ENCODE measurements at places on chromosomes 3 and 15.

- no peak for DNase-seq
Observed at GRCh38 chr15:97684249-97684648, 276.3 kb upstream of the ARRDC4 start.

DNA sequence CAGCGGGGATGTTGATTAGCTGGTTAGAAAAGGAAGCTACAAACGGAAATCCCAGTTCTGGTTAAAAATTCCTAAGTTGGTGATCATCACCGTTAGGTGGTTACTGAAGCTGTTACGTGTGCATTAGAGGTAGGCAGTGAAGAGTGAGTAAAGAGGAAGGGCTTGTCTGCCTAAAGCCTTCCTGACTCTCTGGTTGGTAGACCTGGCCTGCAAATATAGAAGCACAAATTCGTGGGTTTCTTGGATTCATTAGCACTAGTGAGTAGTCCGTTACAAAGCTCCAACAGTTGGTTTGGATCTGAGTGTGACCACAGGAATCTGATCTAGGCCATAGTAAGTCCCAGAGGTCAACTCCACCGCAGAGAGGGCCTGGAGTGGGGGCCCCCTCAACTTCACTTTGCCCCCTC, 174.0 kb upstream of the TP63 start:
- peak; percentile 26 for DNase-seq

DNA sequence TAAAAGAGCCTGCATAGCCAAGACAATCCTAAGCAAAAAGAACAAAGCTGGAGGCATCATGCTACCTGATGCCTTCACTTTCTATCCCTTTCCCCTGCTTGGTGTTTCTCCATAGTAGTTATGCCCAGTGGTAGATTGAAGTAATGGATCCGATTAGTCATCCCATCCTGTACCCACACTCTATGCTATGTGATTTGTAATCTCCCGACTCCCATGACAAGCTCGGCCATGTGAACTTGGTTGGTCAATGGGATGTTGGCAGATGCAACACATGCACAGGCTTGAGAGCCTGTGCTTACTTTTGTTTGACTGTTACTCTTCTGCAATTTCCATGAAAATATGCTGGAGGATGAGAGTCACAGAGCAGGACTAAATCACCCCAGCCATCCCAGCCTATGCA, 334.9 kb upstream of the DPH6 start:
- DNase-seq, result no peak

DNA sequence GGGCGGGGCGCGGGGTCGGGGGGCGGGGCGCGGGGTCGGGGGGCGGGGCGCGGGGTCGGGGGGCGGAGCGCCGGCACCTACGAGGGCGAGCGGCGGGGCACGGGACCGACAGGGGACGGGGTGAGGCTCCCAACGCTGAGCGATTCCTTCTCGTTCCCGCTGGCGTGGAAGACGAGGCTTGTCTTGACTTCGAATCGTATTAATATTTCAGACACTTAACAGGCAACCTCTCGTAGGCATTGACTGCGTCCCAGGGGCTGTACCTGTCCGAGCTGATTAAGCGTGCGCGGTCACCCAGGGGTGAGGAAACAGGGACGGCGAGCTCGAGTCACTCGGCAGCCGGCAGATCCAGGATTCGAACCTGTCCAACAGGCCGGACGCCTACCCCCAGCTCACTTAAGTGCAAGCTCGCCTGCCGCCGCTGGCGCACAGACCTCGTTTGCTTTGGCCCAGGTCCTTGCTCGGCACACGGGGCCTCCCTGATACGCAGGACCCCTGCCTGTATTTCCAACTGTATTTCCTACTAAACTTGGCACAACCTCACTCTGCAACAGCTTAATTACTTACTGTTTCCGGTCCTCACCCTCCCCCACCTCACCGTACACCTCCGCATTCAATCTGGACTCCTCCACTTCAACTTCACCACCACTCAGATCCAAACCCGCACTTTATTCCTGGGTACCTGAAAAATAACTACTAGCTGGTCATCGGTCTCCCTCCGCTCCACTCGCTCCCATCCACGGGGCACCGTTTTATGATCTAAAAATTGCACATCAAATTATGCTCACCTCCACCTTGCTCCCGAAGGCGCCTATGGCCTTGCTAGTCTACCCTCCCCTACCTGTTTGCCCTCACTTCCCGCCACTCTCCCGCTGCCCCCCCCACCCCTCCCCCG, 722 bp upstream of the ZXDC start:
- DNase-seq, result peak; percentile 71

GRCh38 chr3:25037049-25037547, 391.0 kb upstream of the RARB start:
- DNase-seq, result peak; percentile 69
